Stimulated activated CD4-positive, alpha-beta T cell treated with anti-CD3 and anti-CD28 coated beads, TNF-alpha, amount 100 ng/mL, for 24 hours (primary cell): ENCODE measurements at places on chromosomes 16 and 17.

DNA sequence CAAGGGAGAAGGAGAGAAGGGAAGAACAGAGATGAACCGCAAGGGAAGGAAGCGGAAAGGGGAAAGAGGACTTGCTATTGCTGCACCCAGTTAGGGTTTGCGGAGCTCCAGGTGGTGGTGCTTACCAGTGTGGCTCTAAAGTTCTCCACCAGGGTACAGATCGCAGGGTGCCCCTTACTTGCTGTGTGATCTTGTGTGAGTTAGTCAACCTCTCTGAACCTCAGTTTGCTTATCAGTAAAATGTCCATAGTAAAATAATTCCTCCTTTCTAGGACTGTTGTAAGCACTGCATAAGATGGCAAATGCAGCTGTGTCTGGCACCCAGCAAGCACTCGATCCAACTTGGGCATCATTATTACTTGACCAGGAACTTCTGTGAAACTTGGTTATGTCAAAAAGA lies 230.7 kb upstream of the CDH5 start:
- no peak for DNase-seq

GRCh38 chr17:12398441-12399051 lies 267.1 kb upstream of the MYOCD start:
- no peak for DNase-seq

- no peak for DNase-seq
These were observed 70.2 kb downstream of the SPAG9 start for GRCh38 chr17:51050291-51051033.

DNA sequence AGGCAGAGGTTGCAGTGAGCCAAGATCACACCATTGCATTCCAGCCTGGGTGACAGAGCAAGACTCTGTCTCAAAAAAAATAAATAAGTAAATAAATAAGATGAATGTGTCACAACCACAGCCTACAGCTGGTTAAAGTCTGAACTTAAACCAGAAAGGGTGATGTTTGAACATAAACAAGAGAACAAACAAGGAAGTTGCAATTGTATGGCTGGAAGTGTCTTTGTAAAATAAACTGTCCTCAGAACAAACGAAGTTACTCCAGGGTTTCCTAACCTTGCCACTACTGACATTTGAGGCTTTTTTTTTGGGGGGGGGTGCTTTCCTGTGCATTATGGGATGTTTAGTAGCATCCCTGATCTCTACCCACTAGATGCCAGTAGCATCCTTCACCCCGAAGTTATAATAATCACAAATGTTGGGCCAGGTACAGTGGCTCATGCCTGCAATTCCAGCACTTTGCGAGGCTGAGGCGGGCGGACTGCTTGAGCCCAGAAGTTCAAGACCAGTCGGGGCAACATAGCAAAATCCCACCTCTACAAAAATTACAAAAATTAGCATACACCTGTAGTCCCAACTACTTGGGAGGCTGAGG lies 119.2 kb downstream of the XYLT1 start:
- DNase-seq, result no peak

DNA sequence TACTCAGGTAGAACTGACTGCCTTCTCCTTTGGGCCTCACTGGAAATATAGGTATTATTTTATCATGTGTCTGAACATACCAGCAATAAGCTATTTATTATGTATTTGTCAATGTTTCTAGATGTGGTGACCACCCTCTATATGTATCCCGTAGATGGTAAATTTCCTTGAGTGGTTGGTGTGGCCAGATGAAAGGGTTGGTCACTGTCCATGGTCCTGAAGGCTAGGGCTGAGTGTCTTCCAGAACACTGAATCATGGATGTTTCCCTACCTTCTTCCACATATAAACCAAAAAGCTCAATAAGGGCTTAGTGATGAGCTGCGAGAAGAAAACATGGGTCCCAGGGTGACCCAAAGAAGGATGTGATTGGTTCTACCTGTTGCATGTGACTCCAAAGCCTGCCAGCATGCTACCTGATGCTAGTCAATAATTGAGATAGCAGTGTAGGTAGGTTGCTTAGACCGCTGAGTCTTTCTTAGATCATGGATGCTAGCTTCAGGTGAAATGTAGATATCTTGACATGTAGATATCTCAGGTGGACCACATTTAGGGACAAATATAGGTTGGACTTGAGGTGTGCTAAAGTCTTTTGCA lies 150.3 kb downstream of the ASIC2 start:
- no peak for DNase-seq
